Stimulated activated CD4-positive, alpha-beta T cell treated with anti-CD3 and anti-CD28 coated beads, Interleukin-4, amount 100 ng/mL, for 4 hours (primary cell): ENCODE measurements at places on chromosomes 6 and 20.

DNA sequence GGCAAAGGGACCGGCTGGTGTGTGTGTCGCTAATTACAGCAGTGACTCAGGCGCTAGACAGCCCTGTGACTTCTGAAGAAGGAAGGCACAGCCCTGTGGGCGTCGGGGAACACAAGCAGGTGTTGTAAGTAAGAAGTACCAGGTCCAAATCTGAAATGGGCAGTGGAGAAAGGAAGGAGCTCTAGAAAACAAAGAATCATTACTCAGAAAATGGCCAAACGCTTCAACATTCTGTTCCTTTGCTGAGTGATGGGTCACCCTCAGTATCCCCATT lies 106.8 kb downstream of the PXDC1 start:
- no peak for DNase-seq

DNA sequence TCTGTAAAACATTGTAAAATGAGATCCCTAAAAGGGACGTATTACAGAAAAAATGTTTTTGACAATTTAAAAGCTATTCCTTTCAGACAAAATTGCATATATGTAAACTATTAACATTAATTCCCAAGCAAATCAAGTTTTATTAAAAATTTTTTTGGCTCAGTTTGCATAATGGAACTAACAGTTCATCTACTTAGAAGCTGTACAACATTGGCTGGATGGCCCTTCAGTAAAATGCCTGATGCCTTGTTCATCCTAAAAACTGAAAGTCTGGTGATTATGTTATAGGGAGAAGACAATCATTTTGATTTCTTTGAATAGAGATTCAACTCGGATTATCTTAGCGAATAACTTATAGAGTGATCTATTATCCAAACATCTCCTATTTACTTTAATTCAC lies 52.8 kb downstream of the ADGRG6 start:
- no peak for DNase-seq

- no peak for DNase-seq
Measured at GRCh38 chr6:144898052-144898689, 613.0 kb downstream of the UTRN start.

GRCh38 chr6:104617591-104617990 lies 242.1 kb downstream of the HACE1 start:
- no peak for DNase-seq

DNA sequence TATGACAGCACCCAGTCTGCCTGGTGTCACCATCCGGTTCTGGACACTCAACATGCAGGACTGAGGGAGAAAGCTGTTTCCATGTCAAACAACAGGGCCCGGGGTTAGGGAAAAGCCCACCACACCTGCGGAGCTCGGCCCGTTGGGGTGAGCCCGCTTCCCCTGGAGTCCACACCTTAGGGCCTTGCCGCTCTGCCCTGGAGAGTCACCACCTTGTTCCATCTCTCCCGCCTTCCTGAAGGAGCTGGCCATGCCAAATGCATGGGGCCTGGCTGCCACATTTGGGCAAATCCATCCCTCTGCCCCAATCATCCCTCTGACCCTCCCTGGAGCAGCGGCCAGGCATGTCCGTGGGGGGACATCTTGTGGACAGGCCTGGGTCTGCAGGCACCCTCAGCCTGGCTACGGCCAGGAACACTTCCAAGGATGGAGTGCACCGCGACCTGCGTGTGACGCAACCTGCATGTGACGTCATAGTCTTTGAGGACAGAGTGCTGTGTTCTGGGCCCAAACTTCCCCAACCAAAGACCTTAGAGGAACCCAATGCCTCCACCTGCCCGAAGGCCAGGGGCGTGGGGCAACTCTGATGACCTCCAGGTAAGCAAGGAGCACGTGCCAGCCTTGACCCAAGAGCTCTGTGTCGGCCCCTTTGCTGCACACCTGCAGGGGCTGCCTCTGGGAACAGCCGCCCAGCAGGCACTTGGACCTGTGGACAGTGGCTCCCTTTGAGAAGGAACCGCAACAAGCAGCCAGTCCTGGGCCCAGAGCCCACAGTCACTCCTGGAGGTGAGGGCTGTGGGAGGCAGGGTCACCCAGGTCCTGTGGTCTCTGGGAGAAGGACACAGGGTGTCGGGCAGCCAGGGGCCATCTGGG lies 1.7 kb downstream of the CABLES2 start:
- DNase-seq, result no peak

DNA sequence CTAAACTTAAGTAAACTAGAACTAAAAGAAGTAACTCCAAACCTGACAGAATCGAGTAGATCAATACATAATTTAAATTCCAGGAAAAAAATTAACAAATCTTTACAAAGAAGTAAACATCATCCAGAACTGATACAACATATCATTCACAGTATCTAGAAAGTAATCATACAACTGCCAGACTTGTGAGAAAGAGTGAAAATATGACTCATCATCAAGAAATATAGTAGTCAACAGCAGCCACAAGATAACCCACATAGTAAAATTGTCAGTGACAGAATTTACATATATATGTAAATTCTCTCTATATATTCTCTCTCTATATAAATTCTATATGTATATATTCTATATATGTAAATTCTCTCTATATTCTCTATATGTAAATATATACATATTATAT lies 242.8 kb upstream of the RGS17 start:
- no peak for DNase-seq

DNA sequence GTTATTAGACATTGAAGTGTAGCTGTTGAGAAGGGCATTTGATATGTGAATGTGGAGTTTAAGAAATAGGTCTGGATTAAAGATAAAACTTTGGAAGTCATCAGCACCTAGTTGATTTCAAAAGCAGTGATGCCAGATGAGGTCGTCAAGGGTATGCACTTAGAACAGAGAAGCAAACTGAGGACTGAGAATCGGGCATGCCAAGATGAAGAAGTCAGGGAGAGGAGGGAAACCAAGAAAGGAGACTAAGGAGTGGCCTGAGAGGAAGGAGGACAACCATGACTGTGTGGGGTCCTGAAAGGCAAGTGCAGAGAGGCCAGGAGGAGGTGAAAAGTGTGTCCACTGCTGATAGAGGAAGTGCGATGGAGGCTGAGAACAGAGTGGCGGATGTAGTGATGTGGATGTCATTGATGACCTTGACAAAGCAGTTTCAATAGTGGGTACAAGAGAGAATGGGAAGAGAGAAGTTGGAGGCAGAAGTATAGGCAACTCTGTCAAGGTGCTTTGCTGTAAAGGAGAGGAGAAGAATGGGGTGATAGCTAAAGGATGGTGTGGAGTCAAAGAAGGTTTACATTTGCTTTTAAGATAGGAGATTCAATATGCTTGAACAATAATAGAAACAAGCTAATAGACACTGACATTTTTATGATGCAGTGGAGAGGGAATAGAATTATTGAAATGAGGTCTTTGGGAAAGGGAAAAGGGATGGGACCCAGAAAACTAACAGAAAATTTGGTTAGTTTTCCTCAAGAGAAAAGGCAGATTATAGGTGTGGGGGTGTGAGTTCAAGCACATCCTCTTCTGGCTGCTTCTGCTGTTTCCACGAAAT lies 139.7 kb upstream of the TMEM170B start:
- no peak for DNase-seq

DNA sequence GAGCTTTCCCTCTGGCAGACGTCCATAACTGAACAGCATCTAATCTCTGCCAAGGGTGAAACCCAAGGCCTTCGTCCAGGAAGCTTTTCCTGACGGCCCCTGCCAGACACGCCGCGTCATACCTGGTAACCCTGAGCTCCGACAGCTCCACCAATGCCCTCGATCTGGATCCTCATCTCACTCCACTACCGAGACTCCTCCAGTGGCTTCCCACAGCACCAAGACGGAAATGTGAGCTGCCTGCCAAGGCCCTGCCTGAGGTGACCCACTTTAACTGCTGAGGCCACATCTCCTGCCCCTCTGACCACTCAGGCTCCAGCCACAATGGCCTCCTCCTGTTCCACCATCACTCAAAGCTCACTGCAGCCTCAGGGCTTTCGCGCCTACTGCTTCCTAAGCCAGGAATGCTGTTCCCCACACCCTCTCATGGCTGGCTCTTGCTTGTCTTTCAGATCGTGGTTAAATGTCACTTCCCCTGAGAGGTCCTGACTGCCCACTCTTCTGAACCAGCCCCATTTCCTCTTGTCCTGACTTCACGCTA lies 143.2 kb downstream of the PREX1 start:
- DNase-seq, result no peak

DNA sequence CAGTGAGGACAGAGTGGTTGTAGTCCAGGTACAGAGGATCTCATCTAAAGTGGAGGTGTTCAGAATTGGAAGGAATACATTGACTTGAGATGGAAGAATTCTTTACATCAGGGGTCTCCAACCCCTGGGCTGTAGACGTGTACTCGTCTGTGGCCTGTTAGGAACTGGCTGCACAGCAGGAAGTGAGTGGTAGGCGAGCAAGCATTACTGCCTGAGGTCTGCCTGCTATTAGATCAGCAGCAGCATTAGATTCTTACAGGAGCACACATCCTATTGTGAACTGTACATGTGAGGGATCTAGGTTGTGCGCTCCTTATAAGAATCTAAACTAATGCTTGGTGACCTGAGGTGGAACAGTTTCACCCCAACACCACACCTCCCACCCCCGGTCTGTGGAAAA lies 121.1 kb downstream of the CDKAL1 start:
- DNase-seq, result no peak

- no peak for DNase-seq
Measured at GRCh38 chr6:46772762-46773161, 20.4 kb upstream of the MEP1A start.

GRCh38 chr6:29552512-29553051 lies 7.0 kb downstream of the UBD start:
- DNase-seq, result no peak

DNA sequence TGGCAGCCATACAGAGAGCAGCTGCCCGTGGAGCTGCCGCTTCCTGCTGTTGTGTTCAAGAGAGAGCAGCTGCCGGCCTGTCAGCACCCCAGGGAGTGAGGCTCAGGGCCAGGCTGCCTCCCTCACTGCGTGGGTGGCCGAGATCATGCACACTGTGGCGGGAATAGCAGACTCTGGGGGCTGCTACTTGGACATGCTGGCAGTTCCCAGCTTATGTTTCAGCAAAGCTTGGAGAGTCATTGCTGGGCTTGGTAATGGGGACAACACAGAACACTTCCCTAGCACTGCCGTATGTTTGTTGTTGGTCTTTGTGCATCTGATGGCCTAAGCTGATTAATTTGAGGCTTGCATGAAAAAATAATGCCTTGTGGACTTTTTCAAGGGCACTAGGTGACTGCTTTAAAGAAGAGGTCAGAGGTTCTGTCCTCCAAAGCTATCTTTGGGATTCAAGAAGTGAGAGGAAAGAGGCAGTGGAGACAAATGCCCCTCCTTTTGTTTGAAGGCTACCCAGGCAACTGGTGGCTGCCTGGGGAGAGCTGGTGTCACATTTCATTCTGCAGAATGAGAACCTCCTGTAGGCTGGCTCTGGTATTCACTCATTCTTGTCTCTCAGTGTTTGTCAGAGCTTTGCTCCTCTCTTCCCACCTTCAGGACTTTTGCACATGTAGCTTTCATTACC lies 18.8 kb downstream of the MRAP2 start:
- DNase-seq, result no peak

DNA sequence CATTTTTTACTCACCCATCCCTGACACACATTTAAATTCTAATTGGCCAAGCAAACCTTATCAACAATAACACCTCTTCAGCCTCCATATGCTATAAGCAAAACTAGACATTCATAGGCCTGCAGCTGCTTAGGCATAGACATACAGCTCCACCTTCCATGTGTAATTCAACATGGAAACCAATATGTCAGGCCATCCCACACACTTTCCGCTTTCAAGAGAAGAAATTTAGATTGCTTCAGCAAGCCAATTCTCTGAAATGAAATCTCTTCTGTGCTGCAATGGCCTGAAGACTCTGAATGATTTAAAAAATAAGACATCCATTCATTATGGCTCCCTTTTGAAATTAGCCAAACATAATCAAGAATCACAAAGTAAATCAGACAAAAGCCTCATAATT lies 4.5 kb upstream of the RAB22A start:
- DNase-seq, result no peak

DNA sequence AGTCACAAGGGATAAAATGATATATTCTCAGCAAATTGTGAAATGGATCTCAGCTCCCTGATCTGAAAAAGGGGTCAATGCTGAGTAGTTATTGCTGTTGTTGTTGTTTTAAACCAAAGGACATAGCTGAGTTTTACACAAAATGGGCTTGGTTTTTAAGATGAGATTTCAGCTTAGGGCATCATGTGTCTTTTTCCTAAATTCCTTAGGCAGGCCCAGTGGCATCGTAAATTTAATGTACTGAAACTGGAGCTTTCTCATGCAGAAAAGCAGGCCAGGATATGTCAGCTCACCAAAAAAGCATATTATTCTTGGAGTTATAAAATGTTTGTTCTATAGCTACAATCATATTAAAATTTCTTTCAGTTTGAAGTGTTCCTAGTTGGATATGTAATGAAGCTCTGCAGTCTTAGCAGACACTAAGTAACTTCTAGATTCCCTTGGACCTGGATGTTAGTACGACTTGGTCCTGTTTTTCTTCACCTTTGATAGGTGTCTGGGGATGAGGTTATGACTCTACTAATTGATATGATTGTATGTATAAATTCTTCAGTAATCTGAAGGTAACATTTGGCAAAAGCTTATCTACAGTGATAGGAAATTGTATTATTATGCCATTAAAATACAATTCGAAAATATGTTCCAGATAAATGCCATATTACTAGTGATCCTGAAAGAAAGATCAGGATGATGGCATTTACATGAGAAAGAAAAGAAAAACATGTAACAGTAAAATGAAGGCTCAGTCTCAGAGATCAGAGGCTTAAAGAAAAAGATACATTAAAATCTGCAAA lies 663.3 kb downstream of the RFPL4B start:
- no peak for DNase-seq

DNA sequence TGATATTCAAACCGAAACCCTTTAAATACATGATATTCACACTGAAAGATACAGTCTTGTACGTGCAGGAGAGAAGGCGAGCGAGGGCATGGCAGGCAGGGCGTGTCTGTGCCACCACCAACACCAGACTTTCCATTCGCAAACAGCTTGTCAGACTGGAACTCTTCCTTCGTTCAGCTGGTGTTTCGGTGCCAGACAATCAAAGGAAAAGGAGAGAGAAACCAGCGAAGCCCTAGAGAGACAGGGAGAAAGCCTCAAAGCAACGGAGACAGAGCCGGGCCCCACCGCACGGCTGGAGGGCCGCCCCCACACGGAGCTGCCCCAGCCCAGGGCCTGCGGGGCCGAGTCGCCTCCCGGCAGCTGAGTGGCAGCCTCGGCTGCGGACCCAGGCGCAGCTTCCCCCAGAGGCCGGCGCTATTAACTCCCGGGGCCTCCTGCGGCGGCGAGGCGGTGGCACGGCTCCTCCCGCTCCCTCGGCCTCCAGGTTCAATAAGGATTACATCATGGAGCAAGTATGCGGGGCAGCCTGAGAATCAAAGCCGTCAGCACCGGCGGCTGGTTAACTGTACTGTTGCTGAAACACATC lies 32.1 kb upstream of the NR2E1 start:
- no peak for DNase-seq

GRCh38 chr6:33392595-33392948 lies 949 bp downstream of the KIFC1 start:
- DNase-seq, result no peak

DNA sequence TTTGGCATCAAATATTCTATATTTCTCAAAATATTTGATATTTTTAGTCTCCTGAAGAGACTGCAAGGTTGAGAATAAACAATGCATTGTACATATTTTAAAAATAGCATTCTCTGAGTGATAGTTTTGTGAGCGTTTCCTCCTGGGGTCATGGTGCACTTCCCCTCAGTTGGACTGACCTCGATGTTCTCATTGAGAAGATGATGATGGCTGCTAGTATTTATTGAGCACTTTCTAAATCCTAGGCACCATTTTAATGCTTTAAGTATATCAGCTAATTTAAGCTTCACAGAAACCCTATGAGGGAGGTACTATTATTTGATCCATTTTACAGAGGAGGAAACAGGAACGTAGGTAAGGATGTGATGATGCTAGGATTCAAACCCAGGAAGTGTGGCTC lies 18.2 kb downstream of the DSE start:
- DNase-seq, result no peak

- no peak for DNase-seq
Measured at GRCh38 chr6:56459030-56459805, 183.5 kb downstream of the DST start.
